ENCODE measurements at places on chromosomes 5 and 9. TPM values are rescaled to one million over a fixed set of nuclear protein-coding genes. Genes with fewer than 3 reads are reported as not detected.
A peak's percentile ranks its signal among the peaks of the same experiment; 100 is the strongest.

- H3K27me3 ChIP-seq = peaks cover 15% of the 10 kb centered on the region
- H3K36me3 ChIP-seq = no peaks in the 10 kb centered on the region
- no peak overlapping the region for H3K4me3 ChIP-seq
- no peak overlapping the region for H3K27ac ChIP-seq
- no peak for DNase-seq
Measured at GRCh38 chr9:3809724-3810123, 283.9 kb upstream of the RFX3 start.

DNA sequence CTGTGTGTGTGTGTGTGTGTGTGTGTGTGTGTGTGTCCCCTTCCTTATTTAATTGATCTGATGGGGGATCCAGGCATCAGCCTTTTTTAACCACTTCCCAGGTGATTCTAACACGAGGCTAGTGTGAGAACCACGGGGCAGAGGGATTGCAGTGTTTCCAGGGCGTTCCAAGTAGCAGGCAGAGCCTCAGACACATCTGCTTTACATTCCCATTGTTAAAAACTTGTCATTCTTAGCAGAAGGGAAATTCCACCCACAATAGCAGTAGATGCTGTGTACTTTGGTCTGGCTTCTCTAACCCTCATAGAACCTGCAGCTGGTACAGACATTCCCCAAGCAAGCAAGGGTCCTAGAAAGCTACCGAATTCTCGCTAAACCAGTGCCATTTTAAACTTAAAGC lies 81.9 kb upstream of the SLC30A5 start:
- DNase-seq = no peak
- H3K27ac ChIP-seq = no peak overlapping the region
- H3K36me3 ChIP-seq = no peaks in the 10 kb centered on the region

DNA sequence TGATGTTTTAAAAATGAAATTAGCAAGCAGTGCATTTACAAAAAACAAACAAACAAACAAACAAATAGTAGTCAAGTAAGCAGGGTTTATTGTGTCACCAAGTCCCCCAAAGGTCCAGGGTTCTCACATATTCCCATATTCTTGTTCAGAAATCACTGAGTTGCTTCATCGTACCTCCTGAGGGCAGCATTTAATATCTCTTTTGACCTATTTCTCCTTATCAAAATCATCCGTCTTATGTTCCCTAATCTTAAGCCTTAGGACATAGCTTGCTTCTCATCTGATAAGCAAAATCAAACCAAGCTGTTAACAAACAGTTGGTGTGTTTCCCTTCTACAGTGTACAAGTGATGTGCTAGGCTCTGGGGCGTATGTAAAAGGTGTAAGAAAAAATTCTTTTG lies 109.5 kb upstream of the MAN2A1 start:
- H3K4me3 ChIP-seq = no peak overlapping the region
- no peak overlapping the region for H3K27ac ChIP-seq
- no peaks in the 10 kb centered on the region for H3K4me1 ChIP-seq
- H3K36me3 ChIP-seq = no peaks in the 10 kb centered on the region

DNA sequence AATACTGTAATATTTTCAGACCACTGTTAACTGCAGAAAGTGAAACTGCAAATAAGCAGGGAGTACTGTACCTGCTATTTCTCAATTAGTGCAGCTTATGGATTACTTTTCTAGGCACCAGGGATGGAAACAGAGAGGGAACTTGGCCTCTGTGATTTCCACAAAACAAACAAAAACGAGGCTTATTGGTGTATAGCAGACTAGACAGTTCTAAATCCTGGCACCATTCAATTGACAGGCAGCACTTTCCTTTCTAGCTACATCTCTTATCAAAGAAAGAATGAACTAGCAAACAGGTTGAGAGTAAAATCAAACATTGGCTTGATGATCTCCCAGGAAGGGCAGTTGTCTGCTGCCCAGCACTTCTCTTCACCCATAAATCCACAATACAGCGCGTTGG lies 16.0 kb upstream of the IL33 start:
- H3K27ac ChIP-seq = no peak overlapping the region
- H3K4me3 ChIP-seq = no peak overlapping the region
- H3K27me3 ChIP-seq = peaks cover 13% of the 10 kb centered on the region
- no peaks in the 10 kb centered on the region for H3K36me3 ChIP-seq

- peaks cover 52% of the 10 kb centered on the region for H3K4me1 ChIP-seq
- H3K27ac ChIP-seq = peak overlapping the region; percentile 89
- no peaks in the 10 kb centered on the region for H3K27me3 ChIP-seq
- no peak for DNase-seq
Measured at GRCh38 chr9:113219186-113219936, 1.7 kb downstream of the FKBP15 start.

- H3K4me3 ChIP-seq = no peak overlapping the region
- peak; percentile 64 for DNase-seq
- H3K4me1 ChIP-seq = peaks cover 29% of the 10 kb centered on the region
- peak overlapping the region; percentile 65 for H3K27ac ChIP-seq
- H3K27me3 ChIP-seq = no peaks in the 10 kb centered on the region
Measured at GRCh38 chr5:37721447-37721871, 118.4 kb downstream of the GDNF start.

The MAMDC2 gene
- not detected for total RNA-seq

The BAAT gene
- not detected for total RNA-seq

The TAF11L10 gene
- total RNA-seq = not detected

The HSD17B4 gene
- 111 TPM for total RNA-seq

The CAMK2A gene
- not detected for total RNA-seq

Measured in activated CD8-positive, alpha-beta T cell treated with anti-CD3 and anti-CD28 coated beads for 36 hours (primary cell).